ENCODE measurements at places on chromosomes 2 and 18.
A peak's percentile ranks its signal among the peaks of the same experiment; 100 is the strongest.

GRCh38 chr2:33617401-33617800 is 18.3 kb upstream of the FAM98A start:
- DNase-seq, result no peak

DNA sequence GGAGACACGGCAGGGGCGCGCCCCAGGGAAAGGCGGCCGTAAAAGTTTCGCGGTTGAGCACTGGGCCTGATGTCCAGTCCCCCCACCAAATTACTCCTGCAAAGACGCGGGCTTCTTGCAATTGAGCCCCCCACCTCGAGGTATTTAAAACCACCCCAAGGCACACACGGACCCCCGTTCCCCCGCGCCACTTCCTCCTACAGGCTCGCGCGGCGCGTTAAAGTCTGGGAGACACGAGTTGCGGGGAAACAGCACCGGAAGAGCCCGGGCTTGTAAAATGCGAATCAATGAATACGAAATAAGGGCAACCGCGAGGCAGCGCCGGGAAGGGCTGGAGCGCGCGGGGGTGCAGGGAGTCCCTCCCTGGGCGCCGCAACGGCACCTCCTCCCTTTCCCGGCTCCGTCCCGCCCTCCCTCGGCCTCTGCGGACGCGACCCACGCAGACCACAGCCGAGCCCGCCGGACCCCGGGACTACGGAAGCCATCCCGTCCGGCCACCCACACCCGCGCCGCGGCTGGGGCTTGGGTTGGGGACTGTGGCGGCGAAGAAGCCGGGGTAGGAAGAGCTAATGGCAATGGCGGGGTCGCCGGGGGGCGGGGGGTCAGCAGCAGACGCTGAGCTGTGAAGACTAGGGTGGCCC is 918 bp upstream of the NETO1 start:
- no peak for DNase-seq

- no peak for DNase-seq
Measured at GRCh38 chr2:133988316-133988891, 265.5 kb upstream of the MGAT5 start.

GRCh38 chr2:46146866-46147502 is 150.2 kb upstream of the EPAS1 start:
- no peak for DNase-seq

- no peak for DNase-seq
Measured at GRCh38 chr18:49751427-49752094, 61.8 kb downstream of the ACAA2 start.

DNA sequence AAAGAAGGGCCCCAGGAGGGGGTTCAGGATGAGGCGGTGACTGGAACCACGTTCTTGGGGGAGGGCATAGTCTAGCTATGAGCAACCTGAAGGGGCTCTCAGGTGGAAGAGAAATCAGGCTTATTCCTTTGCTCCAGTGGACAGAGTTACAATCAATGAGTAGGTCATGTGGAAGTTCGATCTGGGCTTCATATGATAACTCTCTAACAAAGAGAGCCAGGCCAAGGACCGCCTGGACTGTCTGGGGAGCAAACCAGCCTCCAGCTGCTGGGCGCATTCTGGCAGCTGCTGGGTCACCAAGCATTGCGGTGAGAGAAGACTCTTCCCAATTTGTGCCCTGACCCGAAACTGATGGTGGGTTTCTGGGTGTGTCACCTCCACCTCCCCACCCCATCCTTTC is 180.3 kb upstream of the SMAD2 start:
- no peak for DNase-seq

GRCh38 chr18:41690332-41691127 is 264.5 kb upstream of the PIK3C3 start:
- no peak for DNase-seq

GRCh38 chr2:9714630-9715214 is 83.9 kb upstream of the YWHAQ start:
- DNase-seq, result no peak

- DNase-seq, result no peak
Measured at GRCh38 chr2:144011553-144011952, 508.4 kb downstream of the ZEB2 start.

DNA sequence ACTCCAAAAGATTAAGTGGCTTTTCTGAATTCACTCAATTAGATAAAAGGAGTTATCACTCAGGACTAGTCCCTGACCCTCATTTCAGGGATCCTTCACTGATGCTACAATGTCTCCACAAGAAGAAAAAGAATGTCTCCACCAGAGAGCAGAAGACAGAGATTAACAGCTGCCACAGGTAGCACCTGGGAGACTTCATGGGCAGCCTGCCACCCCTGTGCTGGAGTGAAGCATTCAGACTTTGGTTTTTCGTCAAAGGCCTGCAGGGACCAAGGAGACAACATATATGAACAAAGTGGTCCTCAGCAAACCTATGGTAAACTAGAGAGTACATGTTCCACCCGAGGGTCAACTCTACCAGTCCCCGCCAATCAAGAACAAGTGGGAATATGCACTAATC is 197.0 kb upstream of the ACVR2A start:
- DNase-seq, result no peak

DNA sequence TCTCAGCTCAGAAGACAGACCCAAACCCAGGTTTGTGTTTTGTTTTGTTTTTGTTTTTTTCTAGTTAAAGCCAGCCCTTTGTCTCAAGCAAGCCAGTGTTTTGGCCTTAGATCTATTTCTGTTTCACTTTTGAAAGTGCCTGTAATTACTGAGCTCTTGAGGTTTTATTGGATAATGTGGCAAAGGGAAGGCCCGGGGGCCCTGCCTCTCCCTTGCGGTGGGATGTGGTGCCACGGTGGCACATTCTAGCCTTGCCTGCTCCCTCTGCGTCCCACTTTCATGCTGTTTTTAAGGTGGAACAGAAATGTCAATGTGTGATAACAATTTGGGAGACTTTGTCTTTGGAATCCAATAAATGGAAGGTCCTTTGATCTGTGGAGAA is 2.5 kb downstream of the HPCAL1 start:
- DNase-seq, result no peak

DNA sequence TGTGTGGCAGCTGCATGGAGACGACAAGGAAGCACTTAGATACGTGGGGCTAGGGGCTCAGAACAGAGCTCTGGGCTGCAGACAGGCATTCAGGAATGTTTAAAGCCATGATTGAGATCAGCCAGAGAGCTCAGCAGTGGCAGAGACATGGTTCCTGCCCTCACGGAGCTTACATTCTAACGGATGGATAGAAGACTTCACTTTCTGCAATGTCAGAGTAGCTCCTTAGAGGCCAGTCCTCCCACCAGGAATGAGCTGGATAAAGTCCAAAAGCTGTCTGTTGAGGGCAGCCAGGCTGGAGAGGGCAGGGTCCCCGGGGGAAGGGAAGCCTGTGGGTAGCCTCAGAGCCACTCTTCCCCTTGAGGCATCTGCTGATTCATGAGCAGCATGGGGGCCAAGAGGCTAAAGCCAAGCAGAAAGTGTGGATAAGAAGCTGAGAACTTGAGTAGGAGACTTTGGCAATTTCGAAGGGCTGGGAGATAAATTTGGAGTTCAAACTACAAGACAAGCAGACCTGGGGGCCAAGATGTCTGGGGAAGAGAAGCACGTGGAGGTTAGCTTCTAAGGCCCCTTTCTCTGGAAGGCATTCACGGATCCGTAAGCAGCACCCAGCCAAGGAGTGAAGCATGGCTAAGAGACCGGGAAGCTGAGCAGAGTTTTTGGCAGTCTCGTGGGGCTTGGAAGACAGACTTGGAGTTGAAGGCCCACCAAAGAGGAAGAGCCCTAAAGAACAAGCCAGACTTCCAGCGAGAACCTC is 9.7 kb upstream of the CIB4 start:
- peak; percentile 31 for DNase-seq

DNA sequence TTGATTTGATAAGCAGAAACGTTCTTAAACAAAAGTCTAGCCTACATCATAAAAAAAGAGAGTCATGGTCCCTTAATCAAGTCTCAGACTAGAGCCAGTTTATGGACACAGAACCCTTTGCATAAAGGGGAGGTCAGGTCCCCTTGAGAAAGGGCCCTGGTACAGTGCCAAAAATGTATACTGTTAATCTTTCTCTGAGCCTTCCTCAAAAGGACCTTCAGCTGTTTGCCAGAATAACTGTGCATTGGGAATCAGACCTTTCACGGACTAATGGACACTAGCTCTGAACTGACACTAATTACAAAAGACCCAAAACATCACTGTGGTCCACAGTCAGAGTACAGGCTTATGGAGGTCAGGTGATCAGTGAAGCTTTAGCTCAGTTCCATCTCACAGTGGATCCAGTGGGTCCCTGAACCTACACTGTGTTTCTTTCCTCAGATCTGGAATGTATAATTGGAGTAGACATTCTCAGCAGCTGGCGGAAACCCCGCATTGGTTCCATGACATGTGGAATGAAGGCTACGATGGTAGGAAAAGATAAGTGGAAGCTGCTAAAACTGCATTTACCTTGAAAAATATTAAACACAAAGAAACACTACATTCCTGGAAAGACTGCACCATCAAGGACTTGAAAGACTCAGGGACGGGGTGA is 151.4 kb downstream of the TMEFF2 start:
- DNase-seq, result no peak

GRCh38 chr2:106189764-106190468 is 4.2 kb downstream of the UXS1 start:
- DNase-seq, result no peak

DNA sequence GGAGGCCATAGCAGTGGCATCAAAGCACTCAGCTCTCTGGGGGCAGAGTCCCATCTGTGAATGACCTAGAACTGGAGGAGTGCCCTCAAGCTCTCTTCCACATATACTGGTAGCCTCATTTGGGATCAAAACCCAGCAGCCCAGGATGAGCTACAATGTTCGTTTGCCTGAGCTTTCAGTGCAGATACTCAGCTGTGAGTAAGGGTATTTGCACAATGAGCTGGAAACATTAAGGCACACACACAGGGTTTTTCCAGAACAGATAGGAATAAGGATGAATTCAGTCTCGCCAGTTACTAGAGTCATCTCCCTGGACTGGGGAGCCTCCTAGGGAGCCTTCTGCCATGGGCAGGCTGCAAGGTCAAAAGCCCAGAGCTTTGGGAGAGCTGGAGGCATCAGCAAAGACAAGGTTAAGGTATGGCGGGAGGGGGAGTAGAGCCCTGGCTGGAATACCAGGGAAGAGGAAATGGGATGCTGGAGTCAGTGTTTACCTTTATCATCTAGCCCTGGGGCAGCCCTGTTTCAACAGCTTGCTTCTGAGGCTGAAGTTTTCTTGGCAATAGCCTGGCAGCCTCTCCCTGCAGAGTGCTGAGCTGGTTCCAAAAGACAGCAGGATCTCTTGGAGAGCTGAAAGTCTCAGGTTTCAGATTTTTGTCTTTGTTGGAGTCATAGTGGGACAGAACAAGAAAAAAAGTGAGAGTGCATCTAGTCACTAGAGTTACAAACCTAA is 187.7 kb downstream of the LOXHD1 start:
- no peak for DNase-seq

GRCh38 chr2:225040142-225040541 is 2.1 kb downstream of the DOCK10 start:
- no peak for DNase-seq

DNA sequence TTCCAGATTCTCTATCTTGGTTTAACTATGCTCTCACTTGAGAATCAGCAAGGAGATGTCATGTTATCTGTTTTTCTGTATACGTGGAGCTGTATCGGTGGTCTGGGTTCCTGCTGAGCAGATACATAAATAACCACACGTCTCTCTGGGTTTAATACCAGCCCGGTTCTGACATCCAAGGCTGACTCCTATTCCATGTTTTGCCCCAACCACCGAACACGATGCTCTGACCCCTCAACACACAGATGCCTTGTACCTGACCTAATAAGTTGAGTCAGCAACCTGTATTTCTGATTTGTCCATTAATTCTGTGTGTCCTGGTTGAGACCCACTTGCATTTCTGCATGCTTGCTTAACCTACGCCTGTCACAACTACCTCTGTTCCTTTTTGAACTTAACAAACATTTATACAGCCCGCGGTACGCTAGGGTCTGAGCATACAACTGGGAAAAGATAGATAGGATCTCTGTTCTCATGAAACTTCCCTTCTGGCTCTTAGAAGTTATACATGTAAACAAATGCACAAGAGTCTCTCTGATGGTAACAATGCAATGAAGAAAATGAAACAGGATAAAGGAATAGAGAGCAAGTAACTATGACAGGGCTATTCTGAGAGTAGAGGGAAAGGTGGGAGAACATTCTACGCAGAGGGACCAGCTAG is 480.4 kb downstream of the PARD3B start:
- no peak for DNase-seq

DNA sequence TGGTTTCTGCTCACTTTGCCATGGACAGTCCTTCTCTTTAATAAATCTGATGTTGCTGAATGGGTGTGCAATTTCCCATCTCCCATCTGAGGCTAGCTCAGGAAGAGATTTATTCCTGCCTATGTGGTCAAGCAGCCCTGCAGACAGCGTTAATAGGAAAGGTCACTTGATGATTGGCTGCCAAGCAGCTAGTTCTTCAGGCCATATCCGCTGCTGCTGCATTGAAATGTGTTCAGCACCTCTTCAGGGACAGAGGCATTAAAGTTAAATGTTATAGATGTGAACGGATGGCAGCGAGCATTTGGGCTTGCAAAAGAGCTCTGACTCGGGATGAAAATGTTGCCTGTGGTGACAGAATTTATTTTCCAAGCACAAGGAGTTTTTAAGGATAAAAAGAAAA is 474.2 kb downstream of the PIK3C3 start:
- no peak for DNase-seq

GRCh38 chr2:25062511-25062917 is 20.6 kb downstream of the EFR3B start:
- no peak for DNase-seq

GRCh38 chr2:211359347-211359746 is 802.9 kb downstream of the CPS1 start:
- DNase-seq, result no peak

DNA sequence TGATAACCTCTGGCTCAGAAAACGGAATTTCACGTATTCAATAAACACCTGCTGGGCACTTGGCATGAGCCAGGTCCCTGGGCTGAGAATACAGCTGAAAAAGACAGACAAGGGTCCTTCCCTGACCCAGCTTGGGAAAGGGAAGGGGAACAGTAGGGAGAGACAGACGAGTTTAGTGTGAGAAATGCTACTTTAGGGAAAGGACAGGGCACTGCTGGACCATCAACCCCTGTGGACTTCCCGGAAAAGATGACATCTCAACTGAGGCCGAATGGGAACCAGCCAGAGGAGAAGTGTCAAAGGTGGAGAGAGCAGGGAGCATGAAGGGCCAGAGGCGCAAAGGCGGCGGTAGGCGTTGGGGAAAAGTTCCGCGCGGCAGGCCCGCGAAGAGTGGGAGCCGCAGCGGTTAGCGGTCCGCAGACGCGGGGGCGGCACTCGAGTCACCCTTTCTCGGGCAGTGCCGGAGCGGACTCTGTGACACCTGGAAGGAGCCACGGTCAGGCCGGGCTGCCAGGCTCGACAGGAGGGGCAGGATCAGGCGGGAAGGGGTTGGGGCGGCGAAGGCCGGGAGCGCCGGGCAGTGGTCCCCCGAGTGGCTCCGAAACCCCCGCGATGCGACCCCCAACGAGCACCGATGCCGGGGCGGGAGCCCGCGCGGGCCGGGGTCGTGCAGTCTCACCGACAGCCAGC is 519 bp downstream of the TEX261 start:
- peak; percentile 74 for DNase-seq

DNA sequence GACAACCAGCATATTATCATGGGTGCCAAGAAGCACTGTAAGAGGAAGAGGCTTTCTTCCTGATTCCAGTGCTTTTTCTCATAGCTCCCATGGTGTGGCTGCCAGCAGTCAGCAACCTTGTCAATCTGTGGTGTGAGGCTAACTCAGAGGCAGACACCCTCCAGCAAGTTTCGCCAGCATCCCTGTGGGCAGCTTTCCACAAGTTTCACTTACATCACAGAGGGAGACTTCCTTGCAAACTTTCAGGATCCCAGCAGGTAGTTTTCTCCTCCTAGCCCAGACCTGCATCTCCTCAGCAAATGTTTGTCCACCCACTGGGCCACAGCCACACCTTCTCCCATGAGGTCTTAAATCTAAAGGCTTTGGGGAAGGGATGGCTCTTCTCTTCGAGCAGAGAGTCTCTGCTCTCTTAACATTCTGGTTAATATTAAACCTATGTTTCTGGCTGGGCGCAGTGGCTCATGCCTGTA is 9.1 kb downstream of the DNAH7 start:
- DNase-seq, result no peak
